ENCODE measurements at places on chromosomes 7 and 10.
A peak's percentile ranks its signal among the peaks of the same experiment; 100 is the strongest.

- no peak for DNase-seq
These were observed 152.9 kb downstream of the DNAJB9 start for GRCh38 chr7:108722561-108722960.

GRCh38 chr7:1922071-1922869 lies 252.2 kb downstream of the ELFN1 start:
- no peak for DNase-seq

- DNase-seq, result no peak
These were observed 718.2 kb upstream of the PCDH15 start for GRCh38 chr10:55519264-55519663.

GRCh38 chr10:117136391-117136975 lies 1.6 kb downstream of the VAX1 start:
- DNase-seq, result no peak

DNA sequence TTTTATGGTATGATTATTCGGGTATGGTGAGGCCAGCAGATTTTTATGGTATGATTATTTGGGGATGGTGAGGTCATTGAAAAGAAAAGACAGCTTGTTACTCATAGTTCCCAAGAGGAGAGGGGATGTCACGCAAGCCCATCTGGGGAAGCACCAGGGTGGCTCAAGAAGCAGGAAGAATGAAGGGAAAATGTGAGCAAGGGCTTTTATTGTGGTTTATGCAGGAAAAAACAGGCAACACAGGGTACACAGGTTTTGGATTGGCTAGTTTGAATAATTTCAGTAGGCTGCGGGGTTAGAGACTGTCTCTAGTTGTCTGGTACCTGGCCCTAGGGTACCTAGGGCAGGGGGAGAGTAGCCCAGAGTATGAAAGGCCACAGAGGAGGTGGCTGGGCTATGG lies 26.8 kb upstream of the DGKI start:
- no peak for DNase-seq

DNA sequence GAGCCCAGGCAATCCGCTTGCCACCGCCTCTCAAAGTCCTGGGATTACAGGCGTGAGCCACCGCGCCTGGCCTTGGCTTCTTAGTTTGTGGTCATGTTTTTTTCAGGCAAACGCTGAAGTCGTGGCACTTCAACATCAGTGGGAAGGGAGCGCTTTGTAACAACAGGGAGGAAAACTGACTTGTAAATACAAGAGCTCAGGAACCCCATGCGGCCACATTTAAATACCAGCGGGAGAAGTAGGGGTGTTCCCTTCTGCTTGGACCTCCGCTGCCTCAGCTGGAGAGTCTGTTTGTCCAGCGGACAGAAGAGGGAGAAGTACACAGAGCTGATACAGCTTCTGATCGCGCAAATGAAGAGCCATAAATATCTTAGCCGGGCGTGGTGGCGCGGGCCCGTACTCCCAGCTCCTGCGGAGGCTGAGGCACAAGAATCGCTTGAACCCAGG lies 108.7 kb upstream of the KMT2C start:
- no peak for DNase-seq

DNA sequence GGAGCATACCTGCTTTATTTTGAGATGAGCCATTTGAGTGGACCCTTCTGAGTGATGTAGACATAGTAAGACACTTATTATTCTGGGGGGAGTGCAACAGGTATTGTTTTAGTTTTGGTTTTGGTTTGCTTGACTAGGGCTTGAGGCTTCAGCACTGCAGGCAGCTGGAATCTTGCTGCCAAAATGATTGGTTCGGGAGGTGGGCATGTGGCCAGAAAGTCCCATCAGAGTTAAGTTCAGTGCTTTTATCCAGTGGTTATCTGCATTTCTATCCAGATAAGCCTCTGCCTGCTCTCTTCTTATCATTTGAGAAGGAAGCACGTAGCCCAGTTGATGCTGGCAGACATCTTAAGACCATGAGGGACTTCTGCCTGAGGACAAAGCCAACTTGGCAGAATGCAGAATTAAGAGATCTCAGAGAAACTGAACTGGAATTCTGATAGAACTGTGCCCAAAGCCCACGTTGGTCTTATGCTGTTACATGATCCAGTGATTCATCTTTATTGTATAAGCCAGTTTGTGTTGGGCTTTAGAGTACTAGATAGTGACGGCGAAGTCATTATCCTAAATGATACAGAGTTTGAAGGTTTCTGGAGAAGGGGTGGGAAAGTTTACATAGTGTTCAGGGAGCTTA lies 9.6 kb upstream of the JAZF1 start:
- DNase-seq, result no peak

- no peak for DNase-seq
These were observed 7.2 kb downstream of the ADAMTS14 start for GRCh38 chr10:70679498-70679897.

DNA sequence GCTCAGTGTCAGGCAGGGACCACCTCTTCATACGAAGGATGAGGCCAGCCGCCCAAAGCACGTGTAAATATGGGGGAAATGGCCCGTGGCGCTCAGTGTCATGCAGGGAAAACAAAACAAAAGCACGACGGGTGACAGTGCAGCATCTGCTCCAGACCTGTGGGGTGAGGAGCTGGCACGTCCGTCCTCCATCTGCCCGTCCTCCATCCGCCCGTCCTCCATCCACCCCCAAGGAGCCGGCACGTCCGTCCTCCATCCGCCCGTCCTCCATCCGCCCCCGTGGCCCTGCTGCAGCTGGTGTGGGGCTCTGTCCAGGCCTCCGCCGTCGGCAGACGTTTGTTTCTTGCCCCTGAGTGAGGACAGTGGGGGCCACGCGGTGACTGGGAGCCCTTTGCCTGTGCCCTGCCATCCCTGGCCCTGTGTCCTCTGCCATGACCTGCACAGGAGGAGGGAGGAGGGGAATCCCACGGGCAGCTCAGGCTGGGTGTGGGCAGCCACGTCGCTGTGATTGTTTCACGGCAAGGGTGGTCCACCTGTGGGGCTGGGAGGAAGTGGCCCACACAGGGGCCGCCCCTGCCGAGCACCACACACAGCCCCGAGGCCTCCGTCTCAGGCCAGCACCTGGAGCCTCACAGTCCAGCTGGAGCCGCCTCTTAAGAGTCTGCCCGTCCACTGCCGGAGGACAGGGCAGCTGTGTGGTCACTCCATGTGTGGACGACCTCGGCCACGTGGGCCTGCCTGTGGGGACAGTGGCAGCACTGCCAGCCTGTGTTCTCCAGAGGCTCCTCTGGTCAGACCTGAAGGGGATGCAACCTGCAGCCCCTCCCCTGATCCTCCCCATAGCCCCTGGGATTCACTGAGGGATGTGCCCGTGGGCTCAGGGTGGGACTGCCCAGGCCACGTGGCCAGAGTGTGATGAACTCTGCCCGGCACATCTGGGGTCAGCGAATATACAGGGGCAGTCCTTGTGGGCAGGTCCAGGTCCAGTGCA lies 38.2 kb upstream of the DPYSL4 start:
- DNase-seq, result no peak

- peak; percentile 68 for DNase-seq
These were observed 172.1 kb downstream of the ACTR3B start for GRCh38 chr7:152931633-152932032.

DNA sequence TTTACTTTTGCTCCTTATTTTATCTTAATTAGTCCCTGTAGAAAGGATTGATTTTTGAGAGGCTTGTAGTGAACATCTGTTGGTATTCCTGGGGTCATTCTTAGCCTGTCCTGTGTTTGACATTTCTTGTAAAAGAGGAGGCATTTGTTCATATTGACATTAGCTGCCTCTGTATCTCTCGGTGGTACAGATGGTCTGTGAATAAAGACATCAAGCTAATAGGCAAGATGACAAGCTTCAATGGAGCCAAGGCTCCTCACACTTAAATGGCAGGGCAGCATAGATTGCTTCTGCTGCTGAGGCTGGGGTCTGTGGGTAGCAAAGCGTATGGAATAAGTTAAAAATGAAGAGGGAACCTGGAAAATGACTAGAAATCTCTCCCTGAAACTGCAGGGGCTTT lies 687.6 kb downstream of the LRMDA start:
- no peak for DNase-seq

DNA sequence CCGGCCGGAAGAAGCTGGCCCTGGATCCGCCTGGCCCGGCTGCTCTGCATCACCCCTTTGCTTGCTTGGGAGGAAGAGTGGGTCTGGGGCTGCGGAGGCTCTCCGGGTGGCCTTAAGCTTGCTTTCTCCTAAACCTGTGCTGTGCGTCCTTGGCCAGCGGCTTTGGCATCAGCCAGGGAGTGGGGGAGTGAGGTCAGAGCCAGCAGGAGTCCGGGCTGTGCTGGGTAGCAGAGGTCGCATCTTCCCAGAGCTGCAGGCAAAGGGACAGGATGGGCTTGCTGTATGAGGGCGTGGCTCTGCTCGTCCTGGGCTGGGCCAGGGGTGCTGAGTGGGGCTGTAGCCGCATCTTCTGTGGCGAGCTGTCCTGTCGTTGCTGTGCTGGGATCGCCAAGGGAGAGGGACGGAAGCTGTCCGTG lies 21.1 kb downstream of the BNIP3 start:
- no peak for DNase-seq

DNA sequence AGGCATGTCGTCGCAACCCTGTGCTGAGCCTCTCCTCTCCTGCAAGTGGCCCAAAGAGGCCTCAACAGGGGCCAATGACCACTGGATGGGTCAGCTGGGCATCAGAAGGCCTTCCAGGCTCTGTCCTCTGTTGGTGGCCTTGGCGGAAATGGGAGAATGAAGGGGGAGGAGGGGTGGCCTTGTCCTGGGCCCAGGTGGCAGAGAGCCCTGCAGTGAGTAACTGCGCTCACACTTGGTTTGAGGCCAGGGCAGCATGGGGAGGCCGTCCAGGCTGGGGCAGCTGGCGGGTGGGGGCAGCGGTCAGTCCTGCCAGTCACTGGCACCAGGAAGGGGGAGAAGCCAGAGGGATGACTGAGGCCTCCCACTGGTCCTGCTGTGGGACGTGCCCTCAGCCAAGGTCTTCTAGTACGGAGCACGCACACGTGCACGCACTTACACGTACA lies 59.8 kb downstream of the LHPP start:
- no peak for DNase-seq

- no peak for DNase-seq
These were observed 86.9 kb downstream of the ZNF277 start for GRCh38 chr7:112293416-112293815.

DNA sequence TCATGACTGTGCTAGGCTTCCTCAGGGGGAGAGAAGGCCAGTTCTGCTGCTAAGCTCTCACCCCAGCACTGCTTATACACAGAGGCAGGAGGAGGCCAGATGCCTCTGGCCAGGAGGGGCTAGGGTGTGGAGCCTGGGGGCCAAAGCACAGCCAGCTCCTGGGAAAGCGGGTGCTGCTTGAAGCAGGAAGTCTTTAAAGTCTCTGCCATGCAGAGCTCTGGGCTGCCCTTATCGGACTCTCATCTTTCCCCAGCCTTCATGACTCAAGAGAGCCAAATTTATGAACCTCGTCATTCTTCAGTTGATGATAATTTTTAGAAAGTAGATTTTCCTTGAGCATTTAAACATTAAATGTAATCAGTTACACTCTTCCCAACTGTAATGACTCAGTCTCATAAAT lies 11.2 kb upstream of the TSPAN14 start:
- DNase-seq, result no peak

DNA sequence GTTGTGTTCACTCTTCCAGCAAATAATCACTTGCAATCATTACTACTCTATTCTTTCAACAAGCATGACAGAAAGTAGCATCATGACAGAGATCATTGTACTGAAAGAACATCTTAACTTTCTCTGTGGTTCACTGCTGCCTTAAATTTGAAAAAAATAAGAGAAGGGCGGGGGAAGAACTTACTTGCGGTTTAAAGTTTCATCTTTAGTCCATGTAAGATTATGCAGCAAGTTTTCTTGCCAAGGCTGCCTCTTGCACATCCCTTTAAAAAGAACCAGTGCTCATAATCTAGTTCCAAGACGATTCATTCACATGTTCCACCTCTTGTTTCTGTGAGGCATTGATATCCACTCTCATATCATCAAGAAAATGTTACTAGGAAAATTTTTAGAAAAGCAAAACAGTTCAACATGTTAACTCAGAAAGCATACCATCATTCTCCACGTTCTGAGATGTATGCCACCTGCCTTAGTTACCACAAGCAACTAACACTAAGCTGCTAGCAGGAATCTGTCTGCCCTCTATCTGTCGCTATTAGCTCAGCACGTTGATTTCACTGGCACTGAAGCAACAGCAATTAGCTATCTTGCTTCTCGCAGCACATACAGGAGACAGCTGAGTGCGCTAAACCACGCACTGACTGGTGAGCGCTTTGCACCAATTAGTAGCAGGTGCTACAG lies at the start of gene PCDH15:
Gene PCDH15 (minus strand): TSS at position 491 of the 681 bp plus-strand sequence. CDS start 136,969 bp downstream, outside the sequence.
- peak; percentile 8 for DNase-seq

DNA sequence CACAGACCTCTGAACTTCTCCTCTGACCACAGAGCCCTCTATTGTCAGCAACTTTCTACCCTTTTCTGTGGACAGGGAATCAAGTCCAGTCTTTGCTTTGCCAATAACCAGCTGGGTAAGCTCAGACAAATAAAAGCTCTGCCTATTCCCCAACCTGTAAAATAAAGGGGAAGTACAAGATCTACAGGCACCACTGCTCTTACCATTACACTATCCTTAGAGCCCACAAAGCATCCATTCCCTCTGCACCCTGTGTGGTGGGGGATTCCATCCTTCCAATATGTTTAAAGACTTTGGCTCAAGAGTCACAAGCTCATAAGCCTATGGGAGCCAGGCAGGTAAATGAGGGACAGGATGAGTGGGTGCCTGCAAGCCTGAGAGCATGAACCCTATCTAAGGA lies 88.2 kb downstream of the PARD3 start:
- no peak for DNase-seq

GRCh38 chr10:101671453-101671852 lies 23.5 kb downstream of the FBXW4 start:
- no peak for DNase-seq

DNA sequence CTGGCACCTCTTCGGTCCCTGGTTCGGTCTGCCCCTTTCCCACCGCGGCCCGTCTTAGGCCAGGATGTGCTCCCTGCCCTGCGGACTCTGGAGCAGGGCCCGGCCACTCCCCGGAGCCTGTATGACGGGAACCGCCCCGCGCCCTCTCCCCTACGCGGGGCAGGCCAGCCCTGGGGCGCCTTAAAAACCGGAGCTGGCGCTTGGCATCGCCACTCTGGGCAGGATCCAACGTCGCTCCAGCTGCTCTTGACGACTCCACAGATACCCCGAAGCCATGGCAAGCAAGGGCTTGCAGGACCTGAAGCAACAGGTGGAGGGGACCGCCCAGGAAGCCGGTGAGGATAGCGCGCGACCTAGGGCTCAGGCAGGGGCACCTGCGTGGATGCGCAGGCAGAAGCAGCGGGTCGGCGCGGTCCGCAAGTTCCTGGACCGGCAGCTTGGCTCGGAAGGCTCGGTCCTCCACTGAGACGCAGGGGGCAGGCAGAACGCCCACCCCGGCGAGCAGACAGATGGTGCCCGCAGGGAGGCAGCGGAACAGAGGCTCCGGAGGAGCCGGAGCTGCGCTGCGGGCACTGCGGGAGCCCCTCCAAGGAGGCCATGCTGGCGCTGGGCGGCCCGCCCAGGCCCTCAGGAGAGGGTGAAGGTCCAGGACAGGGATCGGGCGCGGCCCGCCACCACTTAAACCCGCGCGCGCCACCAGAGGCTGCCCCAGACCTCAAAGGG lies at the start of gene ADIRF:
Gene ADIRF (plus strand): TSS at position 212 of the 723 bp plus-strand sequence. CDS start 63 bp downstream, at position 275.
- no peak for DNase-seq

- no peak for DNase-seq
These were observed 68.9 kb downstream of the NEURL1 start for GRCh38 chr10:103562383-103562782.
